Activated CD8-positive, alpha-beta memory T cell treated with anti-CD3 and anti-CD28 coated beads, Interleukin-2, amount 10 ng/mL, durations not matched to agents 7 days and 5 days (primary cell): ENCODE measurements at places on chromosomes 11 and 22.

DNA sequence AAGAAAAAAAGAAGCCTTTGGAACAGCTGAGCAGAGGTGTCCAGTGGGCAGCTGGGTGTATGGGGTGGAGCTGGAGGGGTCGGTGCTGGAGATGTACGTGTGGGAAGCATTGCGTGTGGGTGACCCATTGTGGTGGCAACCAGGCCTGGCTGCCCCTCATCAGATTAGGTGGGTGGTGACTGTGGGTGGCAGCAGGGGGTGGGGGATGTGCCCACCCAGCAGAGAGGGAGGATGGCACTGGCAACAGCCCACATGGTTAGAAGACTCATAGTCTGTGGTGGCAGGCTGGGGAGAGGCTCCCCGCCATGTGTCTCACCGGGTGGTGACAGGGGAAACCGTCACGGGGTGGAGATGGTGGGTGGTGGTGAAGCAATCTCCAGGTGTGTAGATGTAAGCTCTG is 27.6 kb downstream of the TP53I11 start:
- no peaks in the 10 kb centered on the region for H3K4me1 ChIP-seq
- no peak overlapping the region for H3K27ac ChIP-seq
- H3K36me3 ChIP-seq = no peaks in the 10 kb centered on the region

GRCh38 chr11:116339306-116340098 is 433.3 kb downstream of the BUD13 start:
- peak; percentile 29 for DNase-seq
- no peaks in the 10 kb centered on the region for H3K4me1 ChIP-seq
- no peaks in the 10 kb centered on the region for H3K27me3 ChIP-seq
- H3K36me3 ChIP-seq = no peaks in the 10 kb centered on the region

DNA sequence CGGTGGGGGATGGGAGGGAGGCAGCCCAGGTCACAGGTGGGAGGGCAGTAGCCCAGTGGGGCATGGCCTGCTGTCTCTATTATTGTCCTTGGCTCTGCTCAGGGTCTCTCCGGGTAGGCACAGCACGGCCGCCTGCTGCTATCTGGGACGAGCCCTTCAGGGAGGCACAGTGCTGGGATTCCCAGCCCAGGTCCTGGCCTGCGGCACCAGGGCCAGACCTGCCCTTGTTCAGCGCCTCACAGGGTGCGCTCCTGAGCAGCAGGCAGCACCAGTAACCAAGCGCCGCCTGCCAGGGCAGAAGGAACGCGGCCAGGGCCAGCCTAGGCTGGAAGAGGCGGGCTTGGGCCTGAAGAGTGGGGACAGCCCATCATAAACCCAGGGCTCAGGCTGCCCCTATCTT is 151.0 kb downstream of the MPPED1 start:
- no peak for DNase-seq
- no peaks in the 10 kb centered on the region for H3K4me1 ChIP-seq
- H3K27me3 ChIP-seq = no peaks in the 10 kb centered on the region
- no peaks in the 10 kb centered on the region for H3K36me3 ChIP-seq
- no peak overlapping the region for H3K4me3 ChIP-seq

- H3K36me3 ChIP-seq = peaks cover 60% of the 10 kb centered on the region
- peak overlapping the region; percentile 78 for H3K27ac ChIP-seq
- peak; percentile 86 for DNase-seq
- peak overlapping the region; percentile 45 for H3K4me3 ChIP-seq
Observed at GRCh38 chr11:64204464-64204989, 2.0 kb upstream of the FERMT3 start.

DNA sequence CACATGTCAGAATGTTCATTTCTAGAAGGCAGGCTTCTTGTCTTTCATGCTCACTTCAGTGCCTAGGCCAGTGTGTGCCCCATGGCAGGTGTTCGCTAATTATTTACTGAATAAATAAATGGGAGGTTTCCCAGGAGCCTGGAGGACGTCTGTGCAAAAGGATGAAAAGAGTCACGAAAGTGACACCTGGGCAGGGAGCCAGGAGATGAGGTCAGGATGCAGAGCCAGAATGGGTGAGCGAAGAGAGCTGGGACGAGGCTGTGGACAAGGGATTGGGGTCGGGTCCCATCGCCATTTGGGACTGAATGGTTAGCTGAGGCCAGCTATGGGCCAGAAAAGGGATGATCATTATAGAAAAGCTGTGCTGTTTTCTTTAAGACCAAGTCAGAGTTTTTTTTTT is 560.4 kb downstream of the TBC1D22A start:
- no peaks in the 10 kb centered on the region for H3K36me3 ChIP-seq
- no peak for DNase-seq
- H3K4me1 ChIP-seq = no peaks in the 10 kb centered on the region
- H3K27ac ChIP-seq = no peak overlapping the region

DNA sequence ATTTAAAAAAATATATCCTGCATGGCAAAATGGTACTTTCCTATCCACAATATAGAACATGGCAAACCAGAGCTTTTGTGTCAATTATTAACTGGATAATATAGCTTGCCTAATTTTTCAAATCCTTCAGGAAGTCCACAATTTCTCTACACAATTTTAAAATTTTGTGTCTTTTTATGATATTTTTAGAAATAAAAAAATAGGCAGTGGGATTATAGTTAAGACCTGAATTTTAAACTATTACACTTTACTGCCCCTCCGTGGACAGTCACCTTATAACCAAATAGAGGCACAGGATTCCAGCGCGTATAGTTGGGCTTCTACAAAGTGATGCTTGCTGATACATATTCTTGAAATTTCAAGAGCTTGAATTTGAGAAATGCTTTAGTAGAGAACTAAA is 2.1 kb upstream of the DMC1 start:
- H3K27me3 ChIP-seq = no peaks in the 10 kb centered on the region
- H3K4me3 ChIP-seq = no peak overlapping the region
- no peak overlapping the region for H3K27ac ChIP-seq

GRCh38 chr11:67558084-67558772 is 25.4 kb upstream of the GSTP1 start:
- H3K4me3 ChIP-seq = no peak overlapping the region
- no peaks in the 10 kb centered on the region for H3K36me3 ChIP-seq
- H3K27me3 ChIP-seq = peaks cover 28% of the 10 kb centered on the region
- H3K27ac ChIP-seq = no peak overlapping the region
- no peak for DNase-seq

GRCh38 chr11:78822931-78823423 is 248.3 kb upstream of the NARS2 start:
- no peak overlapping the region for H3K27ac ChIP-seq
- no peak overlapping the region for H3K4me3 ChIP-seq
- no peaks in the 10 kb centered on the region for H3K4me1 ChIP-seq

DNA sequence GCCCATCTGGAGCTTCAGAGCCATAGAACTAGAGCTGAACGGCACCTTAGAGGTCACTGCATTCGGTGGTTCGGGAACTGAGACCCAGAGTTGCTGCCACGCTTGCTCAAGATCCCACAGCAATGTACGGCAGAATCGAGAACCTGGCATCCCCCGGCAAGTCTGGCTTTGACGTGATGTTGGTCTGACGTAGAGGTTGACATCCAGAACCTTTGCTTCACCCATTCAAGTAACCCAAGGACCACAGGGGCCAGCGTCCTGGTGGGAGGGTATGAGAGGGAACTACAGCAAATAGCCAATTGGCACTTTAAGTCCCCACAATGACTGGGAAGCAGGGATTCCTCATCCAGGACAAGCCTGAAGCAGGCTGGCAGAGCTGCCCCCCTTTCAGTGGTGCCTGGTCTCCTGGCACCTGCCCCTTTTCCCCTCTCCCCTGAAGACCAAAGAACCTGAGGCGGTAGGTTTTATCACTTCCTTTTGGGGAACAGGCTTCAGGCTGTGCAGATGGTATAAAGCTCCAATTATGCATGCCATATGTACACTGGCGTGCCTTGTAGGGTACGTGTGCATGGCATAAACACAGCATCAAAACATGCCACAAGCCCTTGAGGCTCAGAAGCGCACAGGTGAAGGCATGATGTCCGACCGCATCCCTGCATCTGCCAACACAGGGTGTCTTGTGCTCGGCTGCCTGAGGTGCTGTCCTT is 15.3 kb upstream of the TEF start:
- H3K27ac ChIP-seq = no peak overlapping the region
- H3K4me3 ChIP-seq = no peak overlapping the region
- peaks cover 24% of the 10 kb centered on the region for H3K27me3 ChIP-seq
- no peaks in the 10 kb centered on the region for H3K4me1 ChIP-seq

GRCh38 chr11:105042178-105042577 is 3.0 kb downstream of the CARD16 start:
- DNase-seq = no peak
- peaks cover 35% of the 10 kb centered on the region for H3K4me1 ChIP-seq
- H3K4me3 ChIP-seq = no peak overlapping the region
- no peaks in the 10 kb centered on the region for H3K27me3 ChIP-seq
- H3K36me3 ChIP-seq = peaks cover 65% of the 10 kb centered on the region
- no peak overlapping the region for H3K27ac ChIP-seq

DNA sequence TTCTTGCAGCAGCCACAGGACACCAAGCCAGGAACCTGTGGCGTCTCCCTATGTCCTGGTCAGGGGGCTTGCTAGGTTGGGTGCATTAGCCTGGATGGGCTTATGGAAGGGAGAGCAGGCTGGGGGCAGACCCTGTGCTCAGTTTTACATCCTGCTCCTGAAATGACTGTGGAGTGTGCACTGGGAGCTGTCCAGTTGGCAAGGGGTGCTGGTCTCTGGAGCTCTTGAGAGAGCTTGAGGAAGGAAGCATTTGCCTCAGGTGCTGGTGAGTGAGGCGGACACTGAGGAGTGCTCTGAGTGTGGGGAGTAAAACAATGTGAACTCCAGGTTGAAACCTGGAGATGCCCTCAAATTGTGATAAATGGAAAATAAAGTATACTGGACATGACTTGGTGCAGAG is 3.4 kb downstream of the SCGB1D4 start:
- H3K27me3 ChIP-seq = peaks cover 27% of the 10 kb centered on the region
- DNase-seq = no peak
- H3K4me1 ChIP-seq = no peaks in the 10 kb centered on the region
- H3K36me3 ChIP-seq = no peaks in the 10 kb centered on the region
- no peak overlapping the region for H3K4me3 ChIP-seq

DNA sequence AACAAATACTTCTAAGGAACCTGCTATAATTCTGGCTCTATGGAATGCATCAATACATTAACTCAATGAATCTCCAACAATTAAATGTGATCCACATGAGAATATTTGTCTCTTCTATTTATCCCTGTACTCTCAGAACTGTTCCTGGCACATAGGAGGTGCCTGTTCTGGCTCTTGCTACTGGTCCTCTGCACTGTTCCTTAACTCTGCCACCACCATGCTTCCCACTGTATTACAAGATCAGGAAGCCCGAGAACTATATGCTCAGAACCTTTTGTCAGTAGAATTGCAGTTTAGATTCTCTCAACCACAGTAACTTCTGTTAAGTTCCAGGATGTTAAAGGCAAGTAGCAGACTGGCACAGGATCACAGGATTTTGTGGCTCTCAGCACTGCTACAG is 376.3 kb upstream of the CCDC90B start:
- no peak overlapping the region for H3K27ac ChIP-seq
- H3K27me3 ChIP-seq = no peaks in the 10 kb centered on the region
- no peak for DNase-seq
- H3K36me3 ChIP-seq = no peaks in the 10 kb centered on the region
